RWPE1 (cell line): ENCODE measurements at places on chromosomes 7 and 10.

GRCh38 chr10:83957168-83957947 lies 182.0 kb upstream of the GHITM start:
- DNase-seq: no peak

DNA sequence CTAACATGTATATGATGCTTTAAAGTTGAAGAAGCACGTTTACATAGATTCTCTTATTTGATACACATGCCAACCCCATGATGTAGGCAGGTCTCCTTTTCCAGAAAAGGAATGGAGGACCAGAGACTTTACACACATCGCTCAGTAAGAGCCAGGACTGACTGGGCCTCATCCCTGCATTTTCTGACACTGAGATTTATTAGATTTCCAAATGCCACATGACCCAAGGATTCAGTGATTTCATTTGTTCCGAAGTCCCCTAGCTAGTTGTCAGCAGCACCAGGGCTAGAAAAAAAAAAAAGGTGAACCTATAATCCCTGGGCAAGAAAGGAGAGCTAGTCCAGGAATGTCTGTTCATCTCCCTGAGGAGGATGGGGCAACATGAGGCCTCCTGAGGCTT lies 143.3 kb upstream of the AGK start:
- DNase-seq: no peak

DNA sequence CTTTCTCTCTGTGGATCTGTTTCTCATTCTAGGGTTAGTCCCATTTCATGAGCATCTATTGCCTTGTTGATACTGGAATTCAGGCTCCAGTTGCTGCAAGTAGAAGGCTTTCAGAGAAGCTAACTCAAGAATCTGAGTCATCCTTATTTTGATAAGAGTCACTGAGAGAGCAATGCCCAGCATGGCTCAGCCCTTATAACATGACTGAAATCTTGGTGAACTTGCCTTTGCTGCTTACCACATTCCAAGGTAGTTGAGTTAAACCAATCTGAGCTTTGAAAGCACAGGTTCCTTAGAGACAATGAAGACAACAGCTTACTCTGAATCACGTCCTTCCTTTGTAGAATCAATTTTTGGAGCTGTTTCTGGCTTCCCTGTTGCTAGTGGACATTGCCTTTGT lies 53.6 kb upstream of the CHCHD3 start:
- DNase-seq: no peak

- peak; percentile 36 for DNase-seq
Observed at GRCh38 chr7:142357953-142358520, 100.2 kb upstream of the PRSS58 start.

DNA sequence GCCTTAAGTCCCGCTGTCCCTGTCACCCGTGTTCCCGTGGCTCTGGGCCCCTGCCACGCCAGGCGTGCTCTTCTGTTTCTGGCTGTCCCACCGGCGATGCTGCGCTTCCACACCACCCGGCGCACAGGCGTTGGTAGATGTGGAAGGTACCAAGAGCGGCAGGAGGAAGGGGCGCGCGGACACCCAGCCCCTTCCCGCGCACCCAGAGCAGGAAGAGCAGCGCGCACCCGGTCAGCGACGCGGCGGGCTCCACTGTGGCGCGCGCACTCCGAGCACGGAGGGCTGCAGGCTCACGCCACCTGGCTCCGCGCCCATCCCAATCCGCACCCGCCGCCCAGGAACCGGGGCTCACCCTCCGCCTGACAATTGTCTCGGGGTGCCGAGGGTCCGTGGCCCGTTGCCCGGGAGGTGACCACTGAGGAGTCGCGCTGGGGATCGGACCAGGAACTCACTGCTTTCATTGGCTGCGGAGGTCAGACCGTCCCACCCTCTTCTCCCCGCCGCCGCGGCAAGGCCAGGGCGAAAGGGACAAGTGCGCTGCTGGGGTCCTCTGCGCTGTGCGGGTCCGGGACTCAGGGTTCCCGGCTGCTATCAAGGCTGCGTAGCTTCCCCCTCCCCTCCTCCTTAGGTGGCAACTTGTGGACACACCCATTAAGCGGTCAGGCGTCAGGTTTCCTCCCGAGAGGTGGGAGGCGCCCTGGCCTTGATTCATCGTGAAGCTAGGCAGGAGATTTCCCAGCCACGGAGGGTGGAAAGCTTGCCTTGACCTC lies 121.6 kb upstream of the ZNF92 start:
- DNase-seq: peak; percentile 65

- DNase-seq: no peak
Observed at GRCh38 chr7:48627164-48627563, 297.2 kb upstream of the CDC14C start.

DNA sequence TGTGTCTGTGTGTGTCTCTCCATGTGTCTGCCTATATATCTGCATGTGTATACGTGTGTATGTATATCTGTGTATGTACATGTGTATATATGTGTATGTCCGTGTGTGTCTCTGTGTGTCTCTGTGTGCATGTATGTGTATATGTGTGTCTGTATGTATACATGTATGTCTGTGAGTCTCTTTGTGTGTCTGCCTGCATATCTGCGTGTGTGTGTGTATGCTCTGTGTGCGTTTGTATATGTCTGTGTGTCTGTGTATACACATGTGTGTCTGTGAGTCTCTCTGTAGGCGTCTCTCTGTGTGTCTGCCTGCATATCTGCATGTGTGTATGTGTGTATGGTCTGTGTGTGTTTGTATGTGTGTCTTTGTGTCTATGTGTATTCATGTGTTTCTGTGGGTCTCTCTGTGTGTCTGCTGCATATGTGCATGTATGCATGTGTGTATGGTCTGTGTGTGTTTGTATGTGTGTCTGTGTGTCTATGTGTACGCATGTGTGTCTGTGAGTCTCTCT lies 23.7 kb upstream of the KLF6 start:
- no peak for DNase-seq

- DNase-seq: no peak
Observed at GRCh38 chr7:143505838-143506237, 28.2 kb downstream of the TAS2R41 start.

- DNase-seq: peak; percentile 37
Observed at GRCh38 chr10:72875250-72876055, 18.1 kb upstream of the OIT3 start.

- no peak for DNase-seq
Observed at GRCh38 chr7:30915005-30915601, 3.5 kb downstream of the AQP1 start.

DNA sequence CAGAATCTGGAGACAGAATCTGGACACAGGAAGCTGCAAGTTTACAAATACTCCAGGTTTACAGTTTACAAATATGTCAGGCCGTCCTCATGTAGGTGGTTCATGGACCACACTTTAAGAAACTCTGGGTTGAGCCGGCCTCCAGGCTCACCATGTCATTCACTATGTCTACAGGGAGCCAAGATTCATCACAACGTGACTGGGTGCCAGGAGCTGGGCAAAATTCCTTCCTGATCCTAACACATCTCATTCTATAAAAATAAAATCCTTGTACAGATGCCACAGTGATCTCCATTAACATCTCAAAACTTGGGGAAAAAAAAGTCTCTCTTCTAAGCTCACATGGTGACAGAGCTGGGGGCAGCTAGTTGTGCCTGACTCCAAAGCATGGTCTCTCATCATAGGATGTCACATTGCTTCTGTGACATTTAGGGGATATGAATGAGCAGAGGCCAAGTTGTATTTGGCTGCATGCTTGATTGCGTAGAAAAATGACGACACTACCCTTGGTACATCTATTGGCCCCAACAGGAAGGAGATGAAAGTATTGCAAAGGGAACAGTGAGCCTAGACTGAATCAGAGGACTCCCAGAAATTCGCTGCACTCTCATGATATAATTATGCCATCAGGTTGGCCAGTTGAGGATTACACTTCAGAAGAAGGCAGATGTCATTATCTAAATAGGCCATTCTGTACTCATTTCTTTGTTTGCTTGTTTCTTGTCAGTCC lies 35.9 kb downstream of the MTURN start:
- DNase-seq: no peak

DNA sequence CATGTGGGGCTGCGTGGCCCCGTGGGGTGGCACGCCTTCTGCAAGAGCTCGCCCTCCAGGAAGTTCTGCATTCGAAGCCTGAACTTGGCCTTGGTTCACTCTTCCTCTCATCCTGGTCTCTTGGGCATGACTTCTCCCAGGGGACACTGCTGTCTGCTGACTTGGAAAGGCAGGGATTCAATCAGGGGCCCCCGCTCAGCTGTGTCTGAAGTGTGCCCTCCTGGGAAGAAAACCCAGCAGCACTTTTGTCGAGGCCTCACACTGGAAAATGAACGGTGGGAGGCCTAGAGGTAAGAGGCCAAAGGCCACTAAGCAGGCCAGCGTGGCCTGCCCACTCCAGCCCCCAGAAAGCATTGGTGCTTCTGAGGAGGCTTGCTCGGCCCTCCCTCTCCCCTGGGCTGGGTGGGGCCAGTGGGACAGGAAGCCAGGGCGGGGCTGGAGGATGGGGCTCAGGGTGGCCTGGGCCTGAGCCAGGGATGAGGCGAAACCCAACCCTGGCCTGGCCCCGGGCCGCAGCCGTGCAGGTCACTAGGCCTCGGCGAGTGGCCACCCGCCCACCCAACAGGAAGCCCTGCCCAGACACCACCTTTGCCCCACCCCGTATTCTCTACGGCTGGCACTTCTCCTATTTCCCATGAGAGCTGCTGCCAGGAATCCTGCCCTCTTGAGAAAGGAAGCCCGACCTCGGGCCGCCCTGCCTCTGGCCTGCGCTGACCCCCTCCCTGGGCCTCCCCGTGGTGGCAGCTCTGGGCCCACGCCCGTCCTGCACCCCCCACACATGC lies 81.1 kb downstream of the ZMIZ1 start:
- DNase-seq: peak; percentile 91
